ENCODE measurements at places on chromosomes 2 and 18.

DNA sequence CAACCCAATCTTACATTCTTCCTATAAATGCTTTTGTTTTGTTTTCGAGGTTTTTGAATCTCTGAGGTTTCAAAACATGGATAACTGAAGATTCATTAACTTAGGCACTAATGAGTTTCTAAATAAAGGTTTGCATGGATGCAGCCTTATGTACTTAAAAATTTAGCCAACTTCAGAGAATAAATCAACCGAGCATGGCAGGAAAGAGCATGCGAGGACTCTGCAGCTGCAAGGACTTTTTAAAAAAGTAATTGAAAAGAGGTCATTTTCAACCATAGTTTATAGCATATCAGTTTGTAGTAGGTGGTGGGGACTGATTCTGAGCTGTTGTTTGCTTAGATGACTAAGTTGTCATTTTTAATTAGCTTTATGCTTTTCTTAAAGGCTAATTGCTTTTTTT is 567.0 kb upstream of the ZEB2 start:
- DNase-seq = no peak

- no peak for DNase-seq
Measured at GRCh38 chr18:69233465-69234054, 167.1 kb upstream of the DOK6 start.

- no peak for DNase-seq
Measured at GRCh38 chr18:41756141-41756540, 198.9 kb upstream of the PIK3C3 start.

DNA sequence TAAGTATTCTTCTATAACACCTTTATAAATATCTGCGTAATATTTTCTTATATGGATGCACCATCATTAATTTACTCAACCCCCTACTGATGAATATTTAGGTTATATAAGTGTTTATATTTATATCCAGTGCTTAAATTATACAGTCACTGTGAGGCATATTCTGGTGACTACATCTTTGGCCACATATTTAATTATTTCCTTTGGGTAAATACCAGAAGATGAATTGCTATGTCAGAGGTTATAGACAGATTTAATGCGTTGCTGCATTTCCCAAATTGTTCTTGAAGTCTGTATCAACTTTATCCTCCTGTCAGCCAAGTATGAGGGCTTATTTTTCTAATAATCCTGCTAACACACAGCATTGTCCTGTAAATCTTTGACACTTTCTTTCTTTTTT is 18.7 kb downstream of the DYSF start:
- no peak for DNase-seq

DNA sequence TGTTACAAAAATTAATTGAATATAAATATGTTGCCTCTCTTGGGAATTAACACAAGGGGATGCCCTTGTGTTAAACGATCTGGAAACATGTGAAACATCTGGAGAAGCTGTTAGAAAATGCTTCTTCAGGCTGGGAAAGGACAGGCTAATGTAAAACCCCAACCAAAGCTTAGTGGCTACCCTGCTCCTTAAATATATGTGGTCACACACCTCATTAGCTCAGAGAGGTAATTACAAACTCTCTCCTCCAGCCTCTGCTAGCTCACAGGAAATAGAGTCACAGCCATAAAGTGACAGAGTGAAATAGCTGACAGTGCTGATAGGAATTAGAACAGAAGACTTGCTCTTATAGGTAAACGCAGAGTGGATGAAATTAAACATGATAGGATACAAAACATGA is 155.9 kb downstream of the RAB3GAP1 start:
- no peak for DNase-seq

- DNase-seq = no peak
Measured at GRCh38 chr2:85710687-85711577, 16.8 kb downstream of the GNLY start.

- peak; percentile 3 for DNase-seq
Measured at GRCh38 chr2:171086352-171087290, 74.1 kb downstream of the TLK1 start.

DNA sequence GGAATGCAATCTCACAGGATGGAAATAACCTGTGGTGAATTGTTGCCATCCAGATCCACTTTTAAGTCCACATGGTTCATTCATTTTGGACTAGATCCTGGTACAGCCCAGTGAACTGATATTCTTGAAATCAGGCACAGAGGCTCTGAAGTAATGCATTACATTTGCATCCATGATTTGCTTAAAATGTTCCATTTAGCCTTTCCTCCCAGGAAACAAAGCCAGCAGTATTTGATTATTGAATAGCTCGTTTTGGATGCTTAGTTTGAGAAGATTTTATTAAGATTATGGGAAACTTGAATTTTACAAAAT is 995.8 kb upstream of the CDH2 start:
- DNase-seq = no peak

- DNase-seq = no peak
Measured at GRCh38 chr18:68865021-68865420, 67.1 kb downstream of the CCDC102B start.

GRCh38 chr2:44075541-44075940 is 79.8 kb upstream of the LRPPRC start:
- DNase-seq = no peak

- DNase-seq = peak; percentile 67
Measured at GRCh38 chr2:135985826-135986393, 484 bp upstream of the DARS1 start.

DNA sequence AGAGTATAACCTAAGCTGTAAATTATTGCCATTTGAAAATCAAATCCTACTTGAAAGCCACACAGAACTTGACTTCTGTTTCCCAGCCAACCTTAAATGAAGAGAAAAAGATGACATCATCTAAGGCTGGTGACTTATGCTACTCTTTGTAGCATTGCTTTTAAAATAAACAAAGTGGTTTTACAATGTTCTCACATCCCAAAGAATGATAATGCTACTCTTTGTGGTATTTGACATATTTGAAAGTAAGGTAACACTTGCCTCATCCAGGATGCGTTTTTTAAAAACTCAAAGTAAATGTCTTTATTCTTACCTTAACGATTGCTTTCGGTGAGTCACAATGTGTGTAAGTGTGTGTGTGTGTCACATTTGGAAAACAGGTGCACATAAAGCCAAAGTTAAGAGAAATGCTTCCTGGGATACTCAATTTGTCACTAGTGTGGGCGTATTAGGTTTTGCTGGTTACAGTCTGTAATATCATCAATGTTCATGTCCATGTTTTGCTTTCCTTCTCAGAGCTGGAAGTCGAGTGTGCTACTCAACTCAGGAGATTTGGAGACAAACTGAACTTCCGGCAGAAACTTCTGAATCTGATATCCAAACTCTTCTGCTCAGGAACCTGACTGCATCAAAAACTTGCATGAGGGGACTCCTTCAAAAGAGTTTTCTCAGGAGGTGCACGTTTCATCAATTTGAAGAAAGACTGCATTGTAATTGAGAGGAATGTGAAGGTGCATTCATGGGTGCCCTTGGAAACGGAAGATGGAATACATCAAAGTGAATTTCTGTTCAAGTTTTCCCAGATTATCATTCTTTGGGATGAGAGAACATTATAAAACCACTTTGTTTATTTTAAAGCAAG is 2.6 kb downstream of the PMAIP1 start:
- DNase-seq = no peak

DNA sequence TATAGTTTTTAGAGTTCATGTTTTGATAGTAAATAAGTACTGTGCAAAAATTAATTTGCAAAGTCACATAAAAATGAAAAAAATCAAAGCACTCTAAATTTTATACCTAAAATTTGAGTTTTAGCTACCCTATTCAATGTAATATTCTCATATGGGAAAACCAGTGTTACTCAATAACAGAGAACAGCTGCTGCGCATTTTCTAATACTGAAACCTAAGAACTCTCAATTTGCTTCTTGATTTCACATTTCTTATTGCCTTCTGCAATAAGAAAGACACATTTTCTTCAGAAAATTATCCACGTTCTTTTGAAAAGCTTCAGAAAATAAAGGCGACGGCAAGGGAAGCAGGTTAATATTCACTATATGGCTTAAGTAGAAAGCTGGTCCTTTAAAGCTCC is 199.1 kb upstream of the CCDC150 start:
- no peak for DNase-seq

DNA sequence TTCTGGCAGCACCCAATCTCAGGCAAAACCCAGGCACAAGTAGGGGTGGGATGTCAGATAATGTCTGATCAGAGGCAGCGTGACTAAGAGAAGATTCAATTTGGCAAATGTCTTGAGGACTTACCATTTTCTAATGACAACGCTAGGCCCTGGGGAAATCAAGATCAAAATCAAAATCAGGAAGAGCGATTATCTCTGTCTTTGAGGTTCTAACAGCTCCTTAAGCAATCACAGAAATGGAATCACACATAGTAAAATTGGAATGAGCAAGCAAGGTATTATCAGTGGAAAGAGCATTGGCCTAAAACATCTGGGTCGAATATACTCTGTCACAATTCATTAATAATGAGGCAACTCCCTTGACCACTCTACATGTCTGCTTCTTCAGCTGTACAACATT is 8.6 kb upstream of the SERPINB2 start:
- no peak for DNase-seq

GRCh38 chr2:216426938-216427337 is 14.7 kb downstream of the SMARCAL1 start:
- no peak for DNase-seq

GRCh38 chr2:8956774-8957173 is 46.7 kb downstream of the MBOAT2 start:
- DNase-seq = no peak

- DNase-seq = no peak
Measured at GRCh38 chr18:60113396-60113795, 213.6 kb downstream of the PMAIP1 start.

DNA sequence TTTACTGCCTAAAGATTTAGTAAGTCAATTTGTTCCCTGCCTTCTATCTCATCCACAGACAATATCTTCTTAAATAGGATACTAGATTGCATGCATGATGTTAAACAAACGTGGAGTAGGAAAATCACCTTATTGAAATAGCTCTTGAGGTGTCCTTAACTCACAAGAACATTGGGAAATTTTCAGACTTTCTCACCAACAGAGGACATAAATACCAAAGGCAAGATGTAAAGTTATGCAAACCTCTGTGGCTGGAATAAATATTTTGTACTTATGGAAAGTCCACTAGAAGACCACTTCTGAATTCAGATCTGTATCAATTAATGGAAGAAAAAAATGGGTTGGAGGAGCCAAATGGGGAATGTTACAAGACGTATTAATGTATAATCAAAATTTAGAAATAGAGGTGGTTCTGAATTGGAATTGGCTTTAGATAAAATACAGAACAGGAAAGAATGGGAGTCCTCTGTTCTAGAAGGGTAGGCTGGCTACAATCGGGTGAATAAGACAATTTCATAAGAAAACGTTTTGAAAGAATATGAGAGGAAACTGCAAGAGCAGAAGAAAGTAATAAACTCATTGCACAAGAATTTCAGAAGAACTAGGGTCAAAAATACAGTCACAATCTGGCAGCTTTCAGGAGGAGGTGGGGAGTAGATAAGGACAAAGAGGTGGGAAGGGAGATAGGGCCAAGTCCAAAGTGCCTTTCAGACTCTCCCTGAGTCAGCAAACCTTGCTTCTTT is 69.3 kb upstream of the FN1 start:
- DNase-seq = no peak

DNA sequence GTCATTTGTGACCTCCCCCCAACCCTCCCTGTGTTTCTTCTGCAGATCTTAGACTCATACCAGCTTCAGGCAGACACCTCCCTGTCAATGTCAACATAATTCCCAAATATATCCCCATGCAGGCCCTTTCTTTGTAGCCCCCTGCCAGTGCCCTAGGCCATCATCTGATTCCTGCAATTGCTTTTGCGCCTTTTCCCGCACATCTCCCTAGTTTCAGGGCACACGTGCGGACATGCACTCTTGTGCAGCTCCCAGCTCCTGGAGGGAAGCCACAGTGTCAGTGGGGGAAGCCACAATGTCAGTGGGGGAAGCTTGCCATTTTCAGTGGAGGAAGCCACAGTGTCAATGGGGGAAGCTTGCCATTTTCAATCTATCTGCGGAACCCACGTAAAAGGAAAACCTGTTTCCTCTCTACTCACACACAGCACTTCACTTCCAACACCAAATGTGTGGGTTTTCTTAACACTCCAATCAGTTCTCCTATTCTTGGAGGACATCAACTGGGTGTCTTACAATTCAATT is 256.4 kb downstream of the ACKR3 start:
- no peak for DNase-seq

DNA sequence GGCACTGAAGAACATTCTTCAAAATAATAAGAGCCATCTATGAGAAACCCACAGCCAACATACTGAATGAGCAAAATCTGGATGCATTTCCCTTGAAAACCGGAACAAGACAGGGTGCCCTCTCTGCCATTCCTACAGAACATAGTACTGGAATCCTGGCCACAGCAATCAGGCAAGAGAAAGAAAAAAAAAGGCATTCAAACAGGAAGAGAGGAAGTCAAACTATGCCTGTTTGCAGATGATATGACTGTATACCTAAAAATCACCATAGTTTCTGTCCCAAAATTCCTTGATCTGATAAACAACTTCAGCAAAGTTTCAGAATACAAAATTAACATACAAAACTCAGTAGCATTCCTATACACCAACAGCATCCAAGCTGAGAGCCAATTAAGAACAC is 119.5 kb upstream of the PARD3B start:
- no peak for DNase-seq

DNA sequence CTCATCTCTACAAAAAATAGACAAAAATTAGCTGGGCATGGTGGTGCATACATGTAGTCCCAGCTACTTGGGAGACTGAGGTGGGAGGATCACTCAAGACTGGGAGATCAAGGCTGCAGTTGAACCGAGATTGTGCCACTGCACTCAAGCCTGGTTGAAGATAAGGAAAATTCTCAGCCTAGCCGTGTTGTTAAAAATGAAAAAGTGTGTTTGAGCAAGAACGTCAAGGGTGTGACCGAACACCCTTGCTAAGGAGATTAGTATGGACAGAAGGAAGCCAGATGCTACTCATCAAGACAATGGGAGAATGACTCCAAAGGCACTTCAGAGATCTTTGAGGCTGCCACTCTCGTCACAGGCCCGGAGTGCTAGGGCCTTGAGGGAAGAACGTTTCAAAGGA is 70.0 kb upstream of the NDUFV2 start:
- DNase-seq = no peak

GRCh38 chr18:69759046-69759445 is 188.6 kb downstream of the CD226 start:
- DNase-seq = no peak

GRCh38 chr18:37254236-37254754 is 311.3 kb downstream of the CELF4 start:
- no peak for DNase-seq

GRCh38 chr2:60167089-60167488 is 386.4 kb downstream of the BCL11A start:
- no peak for DNase-seq

DNA sequence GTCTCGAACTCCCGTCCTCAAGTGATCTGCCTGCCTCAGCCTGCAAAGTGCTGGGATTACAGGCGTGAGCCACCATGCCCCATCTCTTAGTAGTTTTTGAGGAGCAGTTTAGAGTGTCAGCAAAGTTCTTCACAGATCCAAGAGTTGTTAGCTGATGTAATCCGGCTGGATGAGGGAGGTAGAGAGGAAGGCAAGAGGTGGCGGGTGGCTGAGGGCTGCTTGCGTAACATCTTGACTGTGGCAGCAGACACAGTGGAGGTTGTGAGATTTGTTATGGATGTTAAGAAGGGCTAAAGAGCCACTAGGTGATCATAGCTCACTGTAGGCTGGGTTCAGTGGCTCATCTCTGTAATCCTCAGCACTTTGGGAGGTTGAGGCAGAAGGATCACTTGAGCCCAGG is 19.5 kb upstream of the FAM136A start:
- no peak for DNase-seq

GRCh38 chr18:905307-905947 is 756 bp downstream of the ADCYAP1 start:
- no peak for DNase-seq

- no peak for DNase-seq
Measured at GRCh38 chr18:66638856-66639629, 35.2 kb upstream of the CDH19 start.

Measured in activated T-helper 9 cell treated with anti-CD3 and anti-CD28 coated beads, Interleukin-2, amount 50 U/mL, for 16 hours (primary cell).